ENCODE measurements at places on chromosomes 16 and 17.

- DNase-seq = no peak
Measured at GRCh38 chr16:27929818-27930217, 133.7 kb downstream of the GSG1L start.

DNA sequence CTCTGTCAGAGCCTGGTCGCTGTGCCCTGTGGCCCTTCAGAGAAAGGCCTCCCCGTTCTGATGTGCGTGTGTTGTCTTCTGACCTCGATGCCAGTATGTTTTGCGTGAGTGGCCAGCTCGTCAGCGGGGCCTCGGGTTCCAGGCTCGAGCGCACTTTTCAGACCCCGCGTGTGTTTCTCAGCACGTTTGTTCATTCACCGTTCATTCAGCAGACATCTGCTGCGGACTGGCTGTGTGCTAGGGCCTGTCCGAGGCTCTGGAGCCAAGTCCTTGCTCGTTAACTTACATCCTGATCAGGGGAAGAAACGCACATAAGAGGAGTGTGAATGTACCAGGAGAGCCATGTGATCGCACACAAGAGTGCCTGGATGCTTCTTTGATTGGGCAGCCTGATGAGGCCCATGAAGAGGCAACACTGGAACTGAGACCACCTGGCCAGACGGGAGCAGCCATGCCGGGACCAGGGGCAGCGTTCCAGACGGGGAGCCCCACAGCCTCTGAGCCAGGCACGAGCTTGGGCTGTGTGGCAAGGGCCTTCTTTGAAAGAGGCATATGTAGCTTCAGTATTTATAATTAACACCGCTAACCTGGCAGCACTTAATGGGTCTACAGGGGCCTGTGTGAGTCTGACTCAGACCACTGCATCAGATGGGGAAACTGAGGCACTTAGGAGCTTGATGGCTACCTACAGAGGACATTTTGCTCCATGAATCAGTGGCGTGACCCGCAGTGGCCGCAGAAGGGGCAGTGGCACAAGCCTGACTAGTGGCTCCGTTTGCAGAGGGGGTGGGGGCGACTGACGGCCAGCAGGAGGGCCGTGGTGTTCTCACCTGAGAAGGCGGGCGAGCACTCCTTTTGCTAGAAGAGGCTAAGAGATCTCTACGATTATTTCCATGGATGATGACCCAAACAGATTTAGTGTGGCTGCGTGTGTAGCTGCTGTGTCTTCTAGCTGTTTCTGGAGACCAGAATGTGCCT, 187.9 kb upstream of the CHMP6 start:
- no peak for DNase-seq

DNA sequence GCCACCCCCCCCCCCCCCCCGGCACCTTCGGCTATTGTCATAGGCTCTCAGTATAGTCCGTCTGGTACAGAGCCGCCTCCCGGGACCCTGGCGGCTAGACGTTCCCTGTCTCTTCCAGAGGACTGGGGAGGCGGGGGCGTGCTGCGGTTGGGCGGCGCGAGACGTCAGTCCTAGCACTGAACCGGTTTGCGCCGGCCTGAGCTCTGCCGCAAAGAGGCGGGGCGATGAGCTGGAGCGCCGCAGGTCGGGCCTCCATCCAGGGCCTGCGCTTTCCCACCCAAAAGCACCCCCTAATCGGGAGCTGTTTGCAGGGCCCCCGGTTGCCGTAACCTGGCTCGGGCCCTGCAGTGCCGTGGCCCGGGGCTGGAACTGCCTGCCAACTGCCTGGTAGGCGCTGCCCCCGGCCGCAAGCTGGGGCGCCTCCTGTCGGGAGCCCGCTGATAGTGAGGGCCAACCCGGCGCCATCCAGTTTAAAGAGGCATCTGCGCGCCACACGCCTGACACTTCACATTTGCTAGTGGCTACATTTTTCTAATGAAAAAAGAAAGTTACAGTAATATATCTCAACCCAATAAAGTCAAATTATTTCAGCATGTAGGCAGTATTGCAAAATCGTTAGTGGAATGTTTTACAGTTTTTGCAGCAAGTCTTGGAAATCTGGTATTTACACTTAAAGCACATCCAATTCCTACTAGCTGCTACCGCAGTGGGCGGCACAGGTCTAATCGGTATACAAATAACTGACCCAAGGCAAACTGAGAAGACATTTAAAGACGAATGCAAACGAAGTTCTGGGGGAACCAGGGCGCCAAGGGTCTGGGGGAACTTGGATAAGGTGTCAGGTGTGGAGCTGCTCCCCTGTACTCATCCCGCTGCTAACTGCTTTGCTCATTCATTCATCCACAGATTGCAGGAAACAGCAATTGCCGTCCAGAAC, 753 bp upstream of the USP22 start:
- DNase-seq = peak; percentile 93

- no peak for DNase-seq
Measured at GRCh38 chr16:81473558-81473957, 28.9 kb downstream of the CMIP start.

DNA sequence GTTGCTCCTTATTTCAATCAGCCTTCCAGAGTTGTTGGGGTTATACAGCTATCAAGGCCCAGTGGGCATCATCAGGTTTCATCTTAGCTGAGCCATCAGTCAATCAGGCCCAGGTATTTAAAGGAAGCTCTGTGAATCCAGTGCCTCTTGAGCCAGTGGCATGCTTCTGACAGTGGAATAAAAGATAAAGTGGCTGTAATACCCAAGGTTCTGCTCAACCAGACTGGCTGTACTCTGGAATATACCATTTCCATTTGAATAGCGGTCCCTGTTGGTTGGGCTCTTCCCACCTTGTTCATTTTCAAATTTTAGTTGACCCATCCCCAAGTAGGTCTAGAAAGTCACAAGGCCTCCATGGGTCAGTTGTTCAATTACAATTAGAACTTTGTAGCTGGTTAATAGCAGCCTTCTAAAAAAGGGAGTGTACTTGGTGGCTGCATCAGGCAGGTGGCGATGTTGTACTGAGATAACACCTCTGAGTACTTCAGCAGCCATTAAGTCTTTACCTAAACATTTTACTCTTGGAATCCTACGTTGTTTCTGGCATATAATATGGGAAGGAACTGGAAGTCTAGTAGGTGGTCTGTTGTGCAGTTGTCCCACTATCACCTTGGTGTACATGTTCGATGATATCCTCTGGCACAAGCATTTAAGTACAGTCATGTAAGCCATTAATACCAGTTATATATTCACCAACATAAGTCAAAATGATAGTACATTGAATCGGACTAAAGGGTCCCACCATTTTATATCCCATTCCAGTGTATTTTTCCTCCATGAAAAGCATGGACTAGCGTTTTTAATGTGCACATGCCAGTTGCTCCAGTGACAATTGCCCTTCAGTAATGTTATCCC, 294.1 kb downstream of the BCAS3 start:
- DNase-seq = peak; percentile 2

DNA sequence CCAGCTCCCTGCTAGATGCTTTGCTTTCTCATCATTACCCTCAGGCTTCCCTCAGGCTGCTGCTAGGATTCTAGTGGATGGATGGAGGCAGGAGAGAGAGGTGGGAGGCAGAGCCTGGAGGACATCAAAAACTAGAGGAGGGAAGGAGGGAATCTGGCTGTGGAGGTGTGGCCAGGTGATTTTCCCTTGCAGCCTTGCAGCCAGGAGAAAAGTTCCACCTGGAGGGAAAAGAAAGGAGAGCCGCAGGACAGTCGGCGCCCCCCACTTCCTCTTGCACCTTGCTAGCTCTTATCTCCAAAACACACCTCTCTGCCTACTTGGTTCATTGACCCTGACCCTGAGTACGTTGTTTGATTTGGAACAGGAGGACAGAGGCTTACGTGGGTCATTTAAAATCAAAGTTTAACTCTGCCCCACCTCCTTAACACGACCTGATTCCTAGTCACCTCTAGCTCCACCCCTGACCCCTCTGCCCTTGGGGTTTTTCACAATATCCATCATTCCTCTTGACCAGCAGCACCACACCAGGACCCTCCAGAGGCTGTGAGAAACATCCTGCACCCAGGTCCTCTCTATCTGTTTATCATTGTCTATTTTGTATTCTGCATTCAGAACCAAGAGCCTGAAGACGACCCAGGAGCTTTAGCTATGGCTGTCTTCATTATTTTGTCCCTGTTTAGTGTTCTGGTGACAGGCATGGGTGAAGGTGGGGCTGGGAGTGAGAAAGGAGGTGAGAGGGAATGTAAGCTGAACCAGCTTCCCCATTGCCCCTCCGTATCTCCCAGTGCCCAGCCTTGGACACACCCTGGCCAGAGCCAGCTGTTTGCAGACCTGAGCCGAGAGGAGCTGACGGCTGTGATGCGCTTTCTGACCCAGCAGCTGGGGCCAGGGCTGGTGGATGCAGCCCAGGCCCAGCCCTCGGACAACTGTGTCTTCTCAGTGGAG, 15.9 kb downstream of the AOC3 start:
- no peak for DNase-seq

DNA sequence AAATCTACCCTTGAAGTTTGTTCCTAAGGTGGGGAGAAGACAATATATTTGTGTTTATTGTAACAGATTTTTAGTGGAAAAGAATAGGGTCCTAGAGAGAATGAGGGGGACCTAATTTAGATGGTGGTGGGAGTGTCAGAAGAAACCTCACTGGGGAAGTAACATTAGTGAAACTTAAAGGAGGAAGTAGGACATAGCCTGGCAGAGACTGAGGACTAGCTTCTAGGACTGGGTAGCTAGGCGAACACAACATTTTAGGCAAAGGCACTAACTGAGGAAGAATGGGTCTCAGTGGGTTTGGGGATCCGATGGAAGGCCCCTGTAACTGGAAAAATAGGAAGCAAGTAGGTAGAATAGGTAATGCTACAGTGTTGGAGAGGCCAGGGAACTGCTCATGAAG, 4.2 kb upstream of the ARL2BP start:
- no peak for DNase-seq

- DNase-seq = no peak
Measured at GRCh38 chr17:76827736-76828135, 40.5 kb upstream of the MGAT5B start.

DNA sequence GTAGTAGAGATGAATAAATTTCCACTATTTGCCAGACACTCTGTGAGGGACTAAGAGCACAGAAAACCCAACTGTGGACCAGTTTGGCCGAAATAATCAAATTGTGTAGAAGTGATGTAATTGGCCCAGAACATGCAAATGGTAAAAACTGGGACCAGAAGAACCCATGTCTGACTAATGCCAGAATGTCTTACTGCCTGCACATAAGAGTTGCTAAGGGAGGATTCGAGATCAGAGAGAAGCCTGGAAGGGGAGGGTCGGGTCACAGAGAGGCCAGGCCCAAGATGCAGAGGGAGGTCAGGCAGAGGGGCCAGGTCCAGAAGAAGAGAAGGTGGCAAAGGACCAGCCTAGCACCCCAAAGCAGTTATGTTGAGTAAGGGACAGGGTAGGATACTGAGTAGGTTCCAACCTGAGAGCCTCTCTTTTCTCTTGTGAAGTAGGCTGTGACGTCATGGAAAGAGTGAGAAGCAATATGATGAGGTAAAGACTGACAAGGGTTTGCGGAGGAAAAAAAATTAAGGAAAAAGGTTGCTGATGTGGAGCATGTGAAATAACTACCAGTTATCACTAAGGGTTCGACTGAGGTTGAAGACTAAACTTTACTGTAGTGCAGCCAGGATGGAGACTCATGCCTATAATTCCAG, 53.2 kb downstream of the SKAP1 start:
- no peak for DNase-seq

DNA sequence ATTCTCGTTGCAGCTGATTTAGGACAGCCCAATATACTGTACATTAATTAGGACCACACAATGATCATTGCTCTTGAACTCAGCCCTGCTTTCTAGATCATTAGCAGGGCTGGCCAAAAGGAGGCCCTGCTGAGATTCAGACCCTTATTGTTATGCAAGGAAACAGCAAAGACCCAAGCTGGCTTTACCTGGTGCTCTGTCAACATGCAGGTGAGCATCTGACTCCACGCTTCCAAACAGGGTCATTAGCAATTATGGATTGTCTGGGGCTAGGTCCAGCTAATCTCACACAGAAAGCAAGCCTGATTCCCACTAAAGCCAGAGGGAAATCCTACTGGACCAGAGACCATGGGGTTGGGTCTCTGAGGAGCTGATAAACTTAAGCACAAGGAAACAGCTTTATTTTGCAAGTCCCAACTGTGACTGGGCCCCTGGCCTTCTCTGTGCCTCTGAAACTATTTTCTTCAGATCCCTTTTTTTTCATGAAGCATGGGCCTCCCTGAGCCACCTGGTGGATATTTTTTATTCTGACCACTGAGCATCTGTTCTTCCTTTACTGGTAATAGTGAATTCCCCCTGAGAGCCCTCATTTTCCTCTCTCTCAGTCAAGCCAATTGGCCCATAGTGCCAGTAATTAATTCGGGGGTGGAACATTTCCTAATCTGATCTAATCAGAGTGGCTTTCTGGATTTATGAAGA, 236.1 kb downstream of the GRIN2A start:
- no peak for DNase-seq

- no peak for DNase-seq
Measured at GRCh38 chr16:73171380-73171779, 123.5 kb upstream of the ZFHX3 start.

DNA sequence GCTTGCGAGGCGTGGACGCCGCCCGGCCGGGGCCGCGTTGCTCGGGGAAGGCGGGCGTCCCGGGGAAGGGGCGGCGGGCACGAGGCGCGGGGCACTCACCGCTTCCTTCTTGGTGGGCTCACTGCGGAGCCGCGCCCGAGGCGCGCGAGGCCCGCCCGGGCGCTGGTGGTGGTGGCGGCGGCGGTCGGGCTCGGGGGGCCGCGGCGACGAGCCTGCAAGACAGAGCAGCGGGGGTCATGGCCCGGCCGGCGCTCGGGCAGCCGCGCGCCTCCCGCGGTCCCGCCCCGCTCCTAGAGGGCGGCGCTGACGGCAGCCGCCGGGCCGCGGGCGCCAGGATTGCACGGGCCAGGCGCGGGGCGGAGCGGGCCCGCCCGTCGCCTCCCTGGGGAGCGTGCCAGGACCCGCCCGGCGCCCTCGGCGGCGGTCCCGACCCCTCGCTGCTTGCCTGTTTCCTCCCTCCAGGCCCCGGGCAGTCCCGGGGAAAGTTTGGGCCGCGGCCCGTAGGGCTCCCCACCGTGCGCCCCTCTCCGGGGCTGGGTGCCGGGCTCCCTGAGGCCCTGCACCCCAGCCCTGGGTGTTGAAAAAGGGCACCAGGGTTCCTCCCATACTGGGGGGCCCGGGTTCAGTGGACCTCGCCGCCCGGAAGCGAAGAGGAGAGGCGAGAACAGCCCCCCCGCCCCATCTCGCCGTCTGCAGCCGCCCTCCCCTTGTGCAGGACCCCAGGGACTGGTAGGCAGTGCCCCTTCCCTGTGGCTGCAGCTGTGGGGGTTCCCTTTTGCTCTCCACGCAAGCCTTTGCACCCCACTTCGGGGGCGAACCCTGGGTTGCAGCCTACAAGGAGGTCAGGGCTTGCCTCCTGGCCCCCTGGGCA, at the start of gene C16orf74:
Gene C16orf74, minus strand, starts transcription at position 270 of the 871 bp plus-strand sequence. CDS start 15,879 bp downstream, outside the sequence.
- DNase-seq = no peak

GRCh38 chr16:9136596-9136995, 45.2 kb downstream of the HAPSTR1 start:
- DNase-seq = no peak

GRCh38 chr16:34078691-34079090, 619.3 kb downstream of the TP53TG3F start:
- no peak for DNase-seq

- DNase-seq = no peak
Measured at GRCh38 chr17:34654276-34654880, 75.0 kb downstream of the TMEM132E start.

GRCh38 chr16:85461022-85461813, 151.9 kb upstream of the GSE1 start:
- DNase-seq = no peak

Data from stimulated activated CD4-positive, alpha-beta T cell treated with anti-CD3 and anti-CD28 coated beads, Interleukin-2, amount 100 ng/mL, for 4 hours (primary cell).